COR-L47 (cell line): ENCODE measurements at places on chromosomes 4 and X.

GRCh38 chrX:1215123-1215823 lies 2.8 kb upstream of the CRLF2 start:
- no peak for DNase-seq

DNA sequence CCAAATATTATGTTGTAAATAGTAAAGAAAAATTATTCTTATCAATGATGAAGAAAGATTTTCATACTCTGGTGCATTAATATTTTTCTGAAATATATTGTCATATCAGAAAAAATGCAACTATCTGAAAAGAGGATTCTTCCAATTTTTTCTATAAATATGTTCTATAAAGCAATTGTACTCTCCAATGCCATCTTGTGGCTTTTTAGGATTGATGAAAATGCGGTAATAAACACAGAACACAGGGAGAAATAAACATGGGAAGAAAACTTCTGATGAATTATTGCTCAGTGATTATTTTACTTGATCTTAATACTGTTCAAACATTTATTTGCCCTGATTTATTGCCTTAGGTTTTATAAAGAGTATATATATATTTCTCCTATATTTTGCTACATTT lies 215.4 kb downstream of the IL1RAPL1 start:
- no peak for DNase-seq

- no peak for DNase-seq
These were observed 577.9 kb upstream of the ZFP42 start for GRCh38 chr4:187417721-187418120.

- DNase-seq = no peak
These were observed 16.8 kb downstream of the CAMK2D start for GRCh38 chr4:113744667-113745240.

GRCh38 chrX:150478496-150479492 lies 89.6 kb upstream of the MTM1 start:
- no peak for DNase-seq

- peak; percentile 24 for DNase-seq
These were observed 32.7 kb downstream of the IRF2 start for GRCh38 chr4:184441461-184442313.

- no peak for DNase-seq
These were observed 221.1 kb downstream of the PTTG2 start for GRCh38 chr4:38181286-38181685.

DNA sequence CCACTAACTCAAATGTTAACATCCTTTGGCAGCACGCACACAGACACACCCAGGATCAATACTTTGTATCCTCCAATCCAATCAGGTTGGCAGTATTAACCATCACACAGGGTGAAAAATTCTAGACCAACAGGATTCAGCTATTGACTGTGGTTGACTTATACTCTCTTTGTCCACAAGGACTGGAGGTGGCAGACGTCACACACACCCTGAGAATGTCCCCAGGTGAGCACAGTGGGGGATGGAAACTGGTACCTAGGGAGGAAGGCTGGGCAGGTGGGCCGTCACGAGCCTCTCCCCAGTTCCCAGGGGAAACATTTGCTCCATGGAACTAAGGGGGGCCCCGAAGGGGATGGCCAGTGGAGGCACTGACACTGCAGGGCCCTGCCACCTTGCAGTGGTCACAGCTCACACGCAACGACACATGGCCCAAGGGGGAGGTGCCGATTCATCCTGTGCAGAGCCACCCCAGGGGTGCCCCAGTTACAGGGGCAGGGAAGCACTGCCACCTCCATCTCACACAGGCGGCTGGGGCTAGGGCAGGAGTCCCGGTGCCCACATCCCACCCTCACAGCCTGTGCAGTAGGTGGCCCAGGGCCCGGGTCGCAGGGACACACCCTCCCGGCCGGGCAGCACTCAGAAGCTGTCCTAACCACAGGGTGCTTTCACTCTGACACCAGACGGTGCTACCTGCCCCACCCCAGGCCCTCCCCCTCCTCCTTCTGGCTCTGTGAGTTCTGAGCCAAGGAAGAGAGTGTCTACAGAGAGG lies 17.4 kb downstream of the ZFYVE28 start:
- DNase-seq = no peak

GRCh38 chr4:27702730-27703431 lies 842.2 kb downstream of the STIM2 start:
- DNase-seq = peak; percentile 75

DNA sequence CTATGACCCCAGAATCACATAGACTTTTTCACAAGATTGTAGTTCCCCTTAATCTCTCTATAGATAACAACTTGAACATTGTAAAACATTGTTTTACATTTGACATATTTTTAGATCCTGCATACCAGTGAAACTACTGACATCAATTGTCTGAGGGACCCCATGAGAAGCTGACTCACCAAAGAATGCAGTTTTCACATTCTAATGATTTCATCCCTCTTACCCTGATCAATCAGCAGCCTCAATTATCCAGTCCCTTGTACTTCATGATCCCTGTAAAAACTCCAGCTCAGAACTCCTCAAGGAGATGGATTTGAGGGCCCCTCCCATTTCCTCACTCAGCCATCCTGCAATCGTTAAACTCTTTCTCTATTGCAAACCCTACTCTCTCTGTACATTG lies 411.0 kb upstream of the NDST3 start:
- DNase-seq = no peak

DNA sequence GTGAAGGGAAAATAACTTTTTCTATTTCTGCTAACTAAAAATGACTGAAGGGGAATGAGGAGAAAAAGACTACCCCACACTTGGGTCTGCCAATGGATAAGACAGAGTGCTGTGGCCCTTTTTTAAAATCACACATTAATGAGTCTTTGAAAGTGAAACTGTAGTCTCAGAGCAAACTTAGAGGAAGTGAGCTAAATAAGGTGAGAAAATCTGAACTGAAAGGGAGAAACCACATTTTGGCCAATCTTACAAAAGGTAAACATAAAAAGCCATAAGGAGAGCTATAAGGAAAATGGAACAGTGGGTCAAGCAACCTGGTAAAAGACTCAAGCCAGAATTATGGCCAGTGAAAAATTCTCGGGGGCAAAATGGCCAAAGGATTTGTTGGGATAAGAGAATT lies 755.1 kb upstream of the IGFBP7 start:
- no peak for DNase-seq

DNA sequence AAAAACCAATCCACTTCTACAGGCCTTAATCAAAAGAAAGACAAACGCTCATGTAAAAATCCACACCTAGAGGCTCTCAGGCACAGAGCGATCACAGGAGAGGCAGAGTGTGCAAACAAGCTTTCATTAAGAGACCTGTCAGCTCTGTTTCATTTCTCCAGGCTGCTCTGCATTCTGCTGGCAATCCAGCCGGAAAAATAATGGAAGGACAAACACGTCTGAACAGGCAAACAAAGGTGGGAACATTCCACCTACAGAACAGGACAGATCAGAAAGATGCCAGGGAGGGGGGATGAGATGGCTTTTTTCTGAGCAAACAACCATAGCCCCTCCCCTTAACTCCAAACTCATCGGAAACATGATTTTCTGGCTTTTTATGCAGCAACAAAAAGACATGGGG lies 9.7 kb downstream of the SOD3 start:
- DNase-seq = peak; percentile 31

GRCh38 chrX:40082447-40083119 lies 15.2 kb downstream of the BCOR start:
- no peak for DNase-seq

GRCh38 chr4:112516066-112516470 lies at the start of gene NEUROG2:
NEUROG2 (minus strand) TSS chr4:112516180; CDS start chr4:112515475, 705 bp downstream.
- DNase-seq = no peak

DNA sequence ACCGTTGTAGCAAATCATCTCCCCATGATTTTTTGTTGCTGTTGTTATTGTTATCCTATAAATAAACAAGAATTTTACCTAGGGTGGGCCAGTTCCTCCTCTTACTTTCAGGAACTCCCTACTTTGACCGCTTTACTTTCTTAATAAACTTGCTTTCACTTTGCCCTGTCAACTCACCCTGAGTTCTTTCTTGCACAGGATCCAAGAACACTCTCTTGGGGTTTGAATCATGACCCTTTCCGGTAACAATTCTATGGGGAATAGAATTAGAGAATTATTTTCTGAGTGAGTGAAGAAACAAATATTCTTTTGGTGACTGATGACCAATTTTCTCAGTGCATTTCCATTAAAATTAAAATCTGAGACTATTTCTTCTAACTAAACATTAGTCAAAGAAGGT lies 584.0 kb upstream of the TENM3 start:
- no peak for DNase-seq

- DNase-seq = no peak
These were observed 70.9 kb upstream of the FAT4 start for GRCh38 chr4:125243789-125244397.

DNA sequence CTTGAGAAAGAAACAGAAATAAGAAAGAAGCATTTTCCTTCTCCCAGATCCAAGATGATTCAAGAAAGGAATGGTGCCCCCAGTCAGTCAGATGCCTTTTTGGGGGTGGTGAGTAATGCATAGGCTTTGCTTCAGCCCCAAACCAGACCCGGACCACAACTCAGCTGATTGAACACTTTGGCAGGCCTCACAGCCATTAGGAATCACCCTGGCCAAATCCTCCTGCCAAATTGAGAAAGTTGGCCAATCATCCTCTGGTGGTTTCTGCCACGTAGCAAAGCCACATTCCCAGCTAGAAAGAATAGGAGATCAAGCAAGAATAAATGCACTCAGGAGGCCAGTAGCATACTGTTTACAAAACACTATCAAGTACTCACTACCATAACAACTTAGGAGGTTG lies 33.7 kb downstream of the FRMD7 start:
- DNase-seq = no peak

GRCh38 chrX:53126377-53126776 lies 32.4 kb downstream of the KANTR start:
- no peak for DNase-seq

- DNase-seq = no peak
These were observed 24.5 kb downstream of the DDIT4L start for GRCh38 chr4:100165809-100166208.

GRCh38 chr4:18297684-18298083 lies 276.1 kb upstream of the LCORL start:
- no peak for DNase-seq

GRCh38 chr4:156169011-156169410 lies 215.3 kb upstream of the CTSO start:
- peak; percentile 71 for DNase-seq

DNA sequence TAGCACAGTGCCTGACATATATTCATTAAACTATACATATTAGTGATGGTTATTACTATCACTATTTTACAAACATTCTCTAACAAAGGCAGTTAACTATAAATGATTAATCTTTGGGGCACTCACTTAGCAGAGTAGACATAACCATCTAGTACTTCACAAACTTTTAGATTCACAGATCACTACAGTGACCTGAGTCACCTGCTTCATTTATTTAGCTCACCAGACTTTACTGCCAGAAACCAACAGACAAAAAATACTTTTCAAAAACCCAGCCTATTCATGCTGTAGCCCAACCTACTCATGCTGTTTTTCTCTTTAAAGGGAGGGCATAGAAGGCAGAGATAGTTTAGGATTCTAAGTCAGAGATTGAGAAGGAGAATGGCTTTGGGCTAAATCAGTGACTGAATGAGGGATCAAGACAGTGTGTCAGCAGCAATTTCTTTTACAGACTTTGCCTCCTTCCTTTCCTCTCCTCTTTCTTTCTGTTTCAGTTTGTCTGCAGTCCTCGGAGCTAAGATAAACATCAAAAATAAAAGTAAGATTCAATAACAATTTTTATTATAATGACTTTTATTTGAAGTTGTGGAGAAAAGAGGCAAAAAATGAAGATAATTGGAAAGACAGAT lies 34.7 kb upstream of the PDE5A start:
- DNase-seq = no peak

- DNase-seq = no peak
These were observed 21.5 kb upstream of the PHKA1 start for GRCh38 chrX:72735561-72735960.

GRCh38 chrX:40570346-40571093 lies 10.2 kb upstream of the ATP6AP2 start:
- DNase-seq = no peak

DNA sequence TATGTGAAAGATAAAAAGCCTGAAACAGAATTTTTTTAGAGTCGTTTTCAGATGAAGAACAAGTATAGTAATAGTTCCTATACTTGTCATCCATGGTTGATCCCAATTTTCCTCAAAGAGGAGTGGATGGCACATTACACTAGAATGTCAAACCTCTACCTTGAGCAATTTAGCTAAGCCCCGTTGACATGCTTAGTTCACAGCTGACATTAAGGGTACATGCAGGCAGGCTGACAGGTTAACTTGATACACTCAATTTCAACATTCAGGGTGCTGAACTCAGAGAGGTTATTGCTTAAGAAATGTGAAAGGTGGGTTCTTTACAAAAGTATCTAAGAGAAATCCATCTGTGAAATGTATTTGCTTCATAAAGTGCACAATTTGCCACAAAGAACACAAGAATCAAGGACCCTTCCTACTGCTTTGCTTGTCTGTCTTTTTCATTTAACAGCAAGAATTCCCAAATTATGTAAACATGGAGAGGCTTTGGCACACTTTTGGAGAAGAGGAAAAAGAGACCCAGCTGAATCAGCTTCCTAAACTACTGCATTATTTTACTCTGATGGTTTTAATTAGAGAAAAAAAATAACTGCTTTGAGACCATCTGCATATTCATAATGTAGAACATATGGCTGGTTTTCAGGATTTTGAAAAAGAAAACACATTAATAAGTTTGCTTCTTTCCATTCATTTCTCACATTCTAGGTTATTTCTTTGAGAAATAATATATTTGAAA lies 122.5 kb upstream of the DDIT4L start:
- DNase-seq = no peak

DNA sequence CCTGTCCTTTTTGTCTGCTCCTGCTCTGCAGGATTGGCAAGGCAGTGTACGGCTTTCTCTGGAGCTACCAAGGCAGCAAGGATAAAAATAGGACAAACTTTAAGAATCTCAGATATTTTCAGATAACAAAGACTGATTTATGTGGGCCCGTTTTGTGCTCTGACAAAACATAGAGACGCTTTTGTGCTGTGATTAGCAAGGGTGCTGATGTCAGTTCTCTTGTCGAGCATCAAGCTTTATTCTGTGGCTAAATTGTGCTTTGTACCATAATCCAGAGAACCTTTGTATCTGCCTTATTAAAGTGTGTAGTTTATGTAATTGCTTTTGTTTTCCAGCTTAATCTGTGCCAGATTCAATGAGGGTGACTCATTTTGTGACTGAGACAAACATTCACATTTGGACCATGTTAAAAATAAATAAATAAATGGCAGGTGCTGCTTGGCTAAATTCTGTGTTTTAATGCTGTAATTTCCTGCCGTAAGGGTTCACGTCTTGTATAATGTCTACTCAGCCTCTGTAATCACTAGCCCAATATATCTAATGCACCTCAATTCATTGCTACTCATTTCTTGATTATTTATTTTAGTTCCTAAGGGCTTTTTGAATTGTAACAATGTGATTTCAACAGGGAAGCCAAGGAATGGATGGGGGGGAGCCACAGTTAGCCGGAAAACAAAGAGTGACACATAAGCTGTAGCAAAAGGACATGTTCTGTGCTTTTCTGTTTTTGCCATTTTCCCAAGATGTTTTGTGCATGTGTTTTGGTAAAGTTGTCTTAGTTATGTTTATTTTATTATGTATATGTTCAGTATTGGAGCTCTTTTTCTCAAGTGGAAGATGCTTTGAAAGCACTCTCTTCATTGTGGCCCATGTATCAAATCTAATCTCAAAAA lies 75.1 kb downstream of the GAB1 start:
- peak; percentile 77 for DNase-seq

GRCh38 chrX:51332188-51332942 lies at the start of gene NUDT10:
NUDT10 (plus strand) TSS chrX:51332822; CDS start chrX:51332966, 144 bp downstream.
- DNase-seq = no peak
